ENCODE measurements at places on chromosomes 5 and 9.

DNA sequence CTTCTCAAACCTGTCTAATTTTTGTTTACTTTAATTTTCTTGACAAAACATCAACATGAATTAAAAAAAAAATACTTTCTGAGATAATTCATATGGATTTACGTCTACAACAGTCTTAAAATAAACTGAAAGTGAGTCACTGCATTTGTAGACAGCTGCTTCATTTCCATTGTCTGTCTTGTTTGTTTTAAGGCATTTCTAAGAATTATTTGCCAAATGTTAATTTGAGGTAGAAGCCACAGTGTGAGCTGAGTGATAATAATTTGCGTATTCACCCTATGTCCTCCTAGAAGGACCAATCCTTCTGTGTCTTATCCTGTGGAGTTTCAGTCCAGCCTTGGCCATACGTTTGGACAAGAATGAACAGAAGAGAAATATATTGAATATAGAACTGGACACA lies 174.5 kb downstream of the CFAP90 start:
- no peak for DNase-seq

DNA sequence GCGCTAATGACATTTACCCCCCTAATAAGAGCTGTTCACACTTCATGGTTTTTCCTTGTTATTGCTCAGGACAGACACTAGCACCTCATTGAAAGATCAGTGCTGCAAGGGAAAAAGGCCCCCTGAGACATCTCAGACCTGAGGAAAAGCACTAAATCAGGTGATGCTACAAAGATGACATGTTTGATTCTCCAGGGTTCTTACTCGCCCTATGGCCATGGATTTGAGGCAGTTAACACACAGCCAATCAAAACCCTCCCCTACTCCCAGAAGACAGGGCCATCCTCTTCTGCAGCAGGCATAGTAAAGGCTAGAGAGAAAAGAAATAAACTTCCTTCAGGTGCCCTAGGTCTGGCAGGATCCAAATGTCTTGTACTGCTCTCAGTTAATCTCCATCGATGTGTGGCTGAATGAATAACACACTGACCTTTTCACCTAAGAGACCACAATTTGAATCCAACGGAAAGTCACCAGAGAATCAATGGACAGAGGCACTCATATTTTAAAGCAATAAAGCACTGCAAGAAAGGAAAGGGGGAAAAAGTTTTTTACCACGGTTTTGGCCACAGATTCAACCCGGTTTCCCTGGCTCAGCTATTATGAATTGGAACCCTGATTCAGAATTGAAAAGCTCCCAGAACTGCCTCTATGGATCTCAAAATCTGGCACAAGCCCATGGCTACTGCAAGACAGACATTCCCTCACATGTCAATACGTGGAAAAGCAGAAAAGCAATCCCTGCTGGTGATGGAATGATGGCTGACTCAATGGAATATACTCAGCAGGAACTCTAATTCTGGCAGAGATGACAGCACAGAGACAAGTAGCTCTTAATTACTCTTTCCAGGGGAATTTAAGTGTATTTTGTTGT lies 329.5 kb downstream of the BNC2 start:
- DNase-seq: no peak

GRCh38 chr5:68288707-68289134 lies 73.2 kb downstream of the PIK3R1 start:
- DNase-seq: no peak

- DNase-seq: no peak
These were observed 472.8 kb downstream of the PSAT1 start for GRCh38 chr9:78769690-78770089.

GRCh38 chr9:127323393-127323792 lies 58.8 kb downstream of the GARNL3 start:
- no peak for DNase-seq

DNA sequence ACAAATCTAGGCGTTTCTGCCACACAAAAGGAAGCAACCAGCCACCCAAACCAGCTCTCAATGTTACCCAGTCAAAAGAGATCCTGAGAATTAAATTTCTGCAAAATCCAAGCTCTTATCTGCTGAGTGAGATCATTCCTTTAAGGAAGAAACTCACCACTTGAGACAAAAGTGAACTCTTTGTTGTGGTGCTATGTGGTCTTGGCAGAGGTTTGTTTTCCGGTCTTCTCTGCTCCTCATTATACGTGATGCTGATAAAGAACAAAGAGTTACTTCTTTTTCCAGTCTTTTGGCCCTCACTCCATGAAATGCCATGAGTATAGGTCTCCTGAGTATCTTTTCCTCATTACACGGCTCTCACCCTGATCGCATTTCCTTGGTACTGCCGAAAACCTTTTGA lies 82.1 kb downstream of the PRKACG start:
- no peak for DNase-seq

GRCh38 chr9:70053864-70054263 lies 10.2 kb downstream of the MAMDC2 start:
- DNase-seq: no peak

DNA sequence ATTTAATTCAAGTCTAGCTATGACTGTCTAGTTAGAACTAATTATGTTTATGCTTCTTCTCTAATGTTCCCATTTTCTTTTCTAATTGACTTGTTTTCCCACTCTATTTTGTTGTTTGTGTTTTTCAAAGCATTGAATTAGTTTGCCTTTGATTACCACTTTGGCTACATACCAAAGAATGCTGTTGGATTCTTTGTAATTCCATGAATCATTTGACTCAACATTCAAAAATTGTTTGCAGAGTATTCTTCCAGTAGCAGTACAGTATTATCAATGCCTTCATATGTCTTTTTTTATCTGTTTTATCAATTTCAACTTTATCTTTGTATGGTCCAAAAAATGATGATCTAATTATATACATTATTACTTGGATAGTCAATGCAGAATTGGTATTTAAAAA lies 288.7 kb downstream of the RFX3 start:
- DNase-seq: no peak

- no peak for DNase-seq
These were observed 148.4 kb downstream of the SIL1 start for GRCh38 chr5:139049780-139050179.
